NCI-H345 (cell line): ENCODE measurements at places on chromosomes 16 and 17.

GRCh38 chr17:50767446-50767845 is at the start of gene ANKRD40CL:
TSS of gene ANKRD40CL (minus strand) at chr17:50767518. CDS start at chr17:50766913, 605 bp downstream.
- no peak for DNase-seq

- DNase-seq: no peak
Measured at GRCh38 chr16:35689764-35690163, 2230.4 kb downstream of the TP53TG3F start.

GRCh38 chr17:47705536-47706530 is 11.9 kb downstream of the TBKBP1 start:
- DNase-seq: no peak

- no peak for DNase-seq
Measured at GRCh38 chr16:54628796-54629625, 301.7 kb upstream of the IRX5 start.

DNA sequence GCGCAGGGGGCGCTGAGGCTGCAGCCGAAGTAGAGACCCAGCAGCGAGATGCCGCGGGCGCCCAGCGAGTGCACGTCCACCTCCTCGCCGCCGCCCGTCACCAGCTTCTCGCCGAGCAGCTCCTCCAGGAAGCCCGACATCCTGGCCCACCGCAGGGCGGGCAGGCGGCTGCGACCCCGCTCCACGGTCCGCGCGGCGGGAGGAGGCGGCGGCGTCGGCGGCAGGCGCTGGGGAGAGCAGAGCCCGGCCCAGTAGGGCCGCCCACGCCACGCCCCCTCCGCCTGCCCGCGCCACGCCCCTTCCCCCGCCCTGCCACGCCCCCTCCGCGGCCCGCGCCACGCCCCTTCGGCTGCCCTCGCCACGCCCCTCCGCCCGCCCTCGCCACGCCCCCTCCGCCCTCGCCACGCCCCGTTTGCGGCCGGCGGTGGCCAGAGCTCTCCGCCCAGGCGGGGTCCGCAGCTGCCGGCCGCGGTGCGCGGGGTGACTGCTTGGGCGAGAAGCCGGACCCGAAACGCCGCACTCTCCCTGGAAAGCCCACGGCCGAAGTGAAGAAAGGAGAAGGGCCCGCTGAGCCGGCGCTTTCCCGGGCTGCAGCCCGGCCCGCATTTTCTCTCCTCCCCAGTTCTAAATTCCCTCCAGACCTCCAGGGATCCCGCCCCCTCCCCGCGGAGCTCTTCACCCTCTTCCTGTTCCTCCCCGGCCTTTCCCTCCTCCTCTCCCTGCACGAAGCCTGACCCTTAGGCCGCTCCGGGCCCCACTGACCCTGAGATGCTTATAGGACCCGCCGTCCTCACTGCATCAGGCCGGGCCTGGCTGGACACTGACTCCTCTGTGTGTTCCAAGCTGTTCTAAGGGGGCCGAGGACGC is at the start of gene NXN:
NXN (minus strand) TSS at position 238 of the 867 bp plus-strand sequence.
- peak; percentile 69 for DNase-seq
